ENCODE measurements at places on chromosomes 3 and 15.

DNA sequence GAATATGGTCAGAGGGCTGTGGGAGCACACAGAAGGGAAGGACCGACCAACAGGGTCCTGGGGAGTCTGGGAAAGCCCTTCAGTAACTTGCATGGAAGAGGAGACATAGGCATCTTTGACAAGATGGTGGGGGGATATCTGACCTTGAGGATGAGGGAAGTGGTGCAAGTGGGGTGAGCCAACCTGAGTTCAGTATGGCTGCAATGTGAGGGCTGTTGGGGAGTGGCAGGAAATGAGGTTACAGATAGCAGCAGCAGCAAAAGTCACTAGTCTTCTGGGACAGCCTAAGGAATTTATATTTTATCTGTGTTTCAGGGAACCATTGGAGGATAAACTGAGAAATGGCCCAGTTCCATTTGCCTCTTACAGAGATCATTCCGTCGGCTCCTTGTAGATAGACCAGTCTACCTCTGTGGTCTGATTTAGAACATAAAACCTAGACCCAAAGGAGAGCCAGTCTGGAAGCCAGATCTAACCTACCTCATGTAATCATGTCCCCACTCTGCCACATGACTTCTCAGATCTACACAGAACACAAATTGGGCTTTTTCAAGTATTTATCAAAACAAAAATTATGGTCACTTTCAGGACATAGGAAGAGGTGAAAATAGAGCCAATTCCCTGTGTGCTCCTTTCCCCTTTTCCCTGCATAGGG lies 75.6 kb downstream of the ST6GAL1 start:
- no peak for DNase-seq

- no peak for DNase-seq
Measured at GRCh38 chr3:101099791-101100190, 106.6 kb upstream of the ABI3BP start.

DNA sequence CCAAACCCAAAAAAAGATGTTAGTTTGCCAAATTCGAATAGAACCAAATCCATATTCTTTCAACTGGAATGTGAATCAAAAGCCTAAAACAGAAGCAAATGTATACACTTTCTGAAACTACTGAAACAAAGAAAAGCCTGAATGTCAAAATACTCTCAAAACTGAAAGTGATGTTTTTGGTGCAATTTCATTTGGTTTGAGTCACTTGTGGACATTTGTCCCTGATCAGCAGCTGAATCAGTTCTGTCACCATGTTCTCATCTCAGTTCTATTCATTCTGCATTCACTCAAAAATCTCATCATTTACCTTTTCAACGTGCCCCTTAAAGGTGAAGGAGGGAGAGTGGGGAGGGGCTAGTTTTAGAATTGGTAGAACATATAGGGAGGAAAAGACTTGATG lies 266.8 kb downstream of the ABHD5 start:
- no peak for DNase-seq

DNA sequence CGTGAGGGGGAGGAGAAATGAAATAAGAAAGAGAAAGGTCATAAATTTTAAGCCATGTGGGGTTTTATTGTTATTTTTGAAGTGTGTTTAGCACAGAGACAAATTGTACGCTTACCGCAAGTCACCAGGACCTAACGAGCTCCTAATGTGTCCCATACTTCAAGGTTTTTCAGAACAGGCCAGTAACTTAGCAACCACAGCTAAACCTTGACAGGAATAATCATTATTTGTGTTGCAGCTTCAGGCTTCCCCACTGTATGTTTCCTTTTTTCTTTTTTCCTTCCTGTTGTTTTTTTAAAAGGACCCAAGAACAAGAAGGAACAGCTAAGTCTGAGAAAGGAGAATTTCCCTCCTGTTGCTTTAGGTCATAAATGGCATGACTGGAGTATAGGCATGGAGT lies 160.8 kb downstream of the TUSC7 start:
- no peak for DNase-seq

DNA sequence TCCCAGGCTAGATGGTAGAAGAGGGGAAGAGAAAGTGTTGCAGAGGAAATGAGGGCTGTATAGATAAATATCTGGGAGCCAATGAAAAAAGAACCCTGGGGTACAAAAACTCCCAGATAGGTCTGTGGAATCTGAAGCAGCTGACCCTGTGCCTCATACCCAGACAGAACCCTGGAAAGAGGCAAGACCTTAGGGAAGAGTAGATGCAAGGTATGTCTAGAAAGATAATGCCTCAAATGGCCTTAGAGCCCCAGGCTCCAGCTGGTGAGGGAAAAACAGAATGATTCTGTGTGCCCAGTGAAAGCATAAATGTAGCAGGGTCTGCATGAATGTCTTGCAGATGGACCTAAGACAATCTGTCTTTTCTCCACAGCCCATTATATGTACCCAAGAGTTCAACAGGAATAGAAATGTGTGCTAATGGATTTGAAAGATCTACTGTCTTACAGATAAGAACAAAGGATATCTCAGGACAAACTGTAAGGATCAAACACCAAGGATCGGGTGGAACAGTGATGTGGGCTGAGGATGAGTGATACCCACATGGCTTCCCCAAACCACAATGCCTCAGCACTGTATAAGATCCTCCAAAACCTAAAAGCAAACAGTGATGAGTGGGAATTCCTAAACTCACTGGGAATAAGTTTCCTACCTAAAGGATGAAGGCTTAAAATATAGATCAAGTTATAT lies 58.8 kb downstream of the NCEH1 start:
- DNase-seq = no peak

GRCh38 chr15:44441095-44441501 lies 13.7 kb downstream of the CTDSPL2 start:
- DNase-seq = no peak

- DNase-seq = no peak
Measured at GRCh38 chr3:31704591-31705179, 172.0 kb downstream of the STT3B start.

DNA sequence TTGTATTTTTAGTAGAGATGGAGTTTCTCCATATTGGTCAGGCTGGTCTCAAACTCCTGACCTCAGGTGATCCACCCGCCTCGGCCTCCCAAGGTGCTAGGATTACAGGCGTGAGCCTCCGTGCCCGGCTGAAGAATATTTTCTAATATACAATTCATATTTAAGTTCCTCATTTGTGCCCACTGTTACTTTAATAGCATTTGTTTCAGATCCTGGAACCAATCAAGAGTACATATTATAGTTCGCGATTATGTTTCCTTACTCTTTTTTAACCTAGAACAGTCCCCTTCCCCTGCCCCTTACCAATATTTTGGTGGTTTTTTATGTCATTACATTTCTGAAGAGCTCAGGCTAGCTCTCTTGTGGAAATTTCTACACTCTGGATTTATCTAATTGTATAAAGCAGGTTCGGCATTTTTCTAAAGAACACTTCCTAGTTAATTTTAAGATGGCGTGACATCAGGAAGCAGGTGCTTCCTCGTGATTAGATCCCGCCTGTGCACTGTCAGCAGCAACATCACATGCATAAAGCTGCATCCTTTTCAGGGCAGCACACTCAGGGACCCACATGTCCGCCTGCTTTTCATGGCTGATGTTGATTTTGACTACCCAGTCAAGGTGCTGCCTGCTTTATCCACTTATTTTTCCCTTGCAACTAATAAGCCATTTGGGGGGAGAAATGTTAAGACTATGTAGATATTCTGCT lies 88.7 kb upstream of the EPHB3 start:
- peak; percentile 68 for DNase-seq

DNA sequence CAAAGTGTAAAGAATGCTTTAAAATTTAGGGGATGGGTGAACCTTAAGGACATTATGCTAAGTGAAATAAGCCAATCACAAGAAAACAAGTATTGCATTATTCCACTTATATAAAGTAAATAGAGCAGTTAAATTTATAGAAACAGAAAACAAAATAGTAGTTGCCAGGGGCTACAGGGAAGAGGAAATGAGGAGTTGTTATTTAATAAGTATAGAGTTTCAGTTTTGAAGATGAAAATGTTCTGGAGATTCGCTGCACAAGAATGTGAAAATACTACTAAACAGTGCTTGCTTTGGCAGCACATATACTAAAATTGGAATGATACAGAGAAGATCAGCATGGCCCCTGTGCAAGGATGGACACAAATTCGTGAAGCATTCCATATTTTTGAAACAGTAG lies 32.0 kb downstream of the DNAH12 start:
- no peak for DNase-seq

GRCh38 chr3:198032039-198032936 lies 72.3 kb downstream of the LMLN start:
- DNase-seq = no peak

DNA sequence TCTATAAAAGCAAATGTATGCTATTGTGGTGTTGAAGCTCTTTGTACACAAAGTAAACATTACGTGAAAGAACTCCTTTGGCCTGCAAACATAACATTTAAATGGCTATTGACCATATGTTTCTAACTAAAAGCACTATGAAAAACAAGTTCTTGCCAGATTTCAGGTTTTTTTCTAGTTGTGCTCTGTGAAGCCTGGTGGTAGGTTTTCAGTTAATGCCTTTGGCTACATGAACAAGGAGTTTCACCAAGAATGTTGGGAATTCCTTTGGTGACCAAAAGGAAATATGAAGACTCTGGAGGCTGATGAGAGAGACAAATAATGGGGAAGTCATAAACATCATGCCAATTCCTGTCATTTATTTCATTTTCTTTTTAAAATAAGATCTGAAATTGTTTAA lies 66.0 kb downstream of the RBMS3 start:
- no peak for DNase-seq

GRCh38 chr15:68207176-68207935 lies 2.2 kb upstream of the CALML4 start:
- DNase-seq = no peak

- DNase-seq = no peak
Measured at GRCh38 chr3:134802428-134803050, 7.5 kb downstream of the EPHB1 start.

DNA sequence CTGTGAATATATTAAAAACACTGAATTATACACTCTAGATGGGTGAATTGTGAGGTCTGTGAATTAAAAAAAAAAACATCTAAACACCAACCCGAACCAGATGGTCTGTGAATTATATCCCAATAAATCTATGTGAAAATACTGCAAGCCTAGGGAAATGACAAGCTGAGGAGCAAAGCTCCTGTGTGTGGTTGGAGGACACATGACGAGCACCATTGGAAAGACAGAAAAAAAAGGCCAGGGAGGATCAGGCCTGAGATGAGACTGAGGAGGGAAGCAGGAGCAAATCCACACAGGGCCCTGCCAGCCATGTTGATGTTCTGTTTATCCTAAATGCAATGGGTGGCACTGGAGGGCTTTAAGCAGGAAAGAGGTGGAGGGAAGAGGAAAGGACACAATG lies 200.0 kb downstream of the RORA start:
- no peak for DNase-seq

GRCh38 chr3:46127503-46127902 lies 80.6 kb downstream of the CCR1 start:
- DNase-seq = no peak

DNA sequence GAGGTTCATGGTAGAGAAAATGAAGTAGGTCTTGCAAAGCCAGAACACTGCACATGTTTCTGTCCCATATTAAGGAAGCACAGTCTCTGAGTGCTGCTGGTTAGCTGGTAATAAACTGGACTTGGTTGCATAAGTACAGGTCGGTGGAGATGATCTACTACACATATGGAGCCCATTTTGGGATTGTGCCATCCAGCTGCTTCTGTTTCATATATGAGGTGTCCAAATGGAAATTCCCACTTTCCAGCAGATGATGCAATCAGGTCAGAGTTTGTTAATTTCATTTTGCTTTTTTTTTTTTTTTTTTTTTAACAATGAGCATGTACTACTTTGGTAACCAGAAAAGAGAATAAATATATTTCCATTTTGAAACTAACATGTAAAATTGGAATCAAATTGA lies 122.6 kb downstream of the SATB1 start:
- no peak for DNase-seq

DNA sequence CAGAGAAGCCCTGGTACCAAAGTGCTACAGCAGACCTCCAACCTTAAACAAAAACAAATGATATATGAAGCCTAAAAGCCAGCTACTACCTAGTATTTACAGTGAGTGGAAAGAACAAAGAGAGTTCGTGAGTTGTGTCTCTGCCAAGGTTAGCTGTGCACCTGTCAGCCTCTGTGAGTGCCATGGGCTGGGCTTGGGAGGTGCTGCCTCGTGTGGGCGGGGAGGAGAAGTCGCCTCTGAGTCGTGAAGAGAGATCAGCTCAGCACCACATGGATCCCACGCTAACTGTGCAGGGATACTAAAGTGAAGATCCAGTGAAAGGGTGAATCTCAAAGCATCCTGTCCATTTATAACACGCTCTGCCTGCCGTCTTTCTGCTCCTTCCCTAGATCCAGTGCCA lies 101.9 kb downstream of the CHDH start:
- DNase-seq = no peak

GRCh38 chr3:143120716-143121240 lies 1.2 kb downstream of the CHST2 start:
- DNase-seq = peak; percentile 54

GRCh38 chr15:63231206-63231605 lies 41.8 kb downstream of the RAB8B start:
- DNase-seq = no peak

DNA sequence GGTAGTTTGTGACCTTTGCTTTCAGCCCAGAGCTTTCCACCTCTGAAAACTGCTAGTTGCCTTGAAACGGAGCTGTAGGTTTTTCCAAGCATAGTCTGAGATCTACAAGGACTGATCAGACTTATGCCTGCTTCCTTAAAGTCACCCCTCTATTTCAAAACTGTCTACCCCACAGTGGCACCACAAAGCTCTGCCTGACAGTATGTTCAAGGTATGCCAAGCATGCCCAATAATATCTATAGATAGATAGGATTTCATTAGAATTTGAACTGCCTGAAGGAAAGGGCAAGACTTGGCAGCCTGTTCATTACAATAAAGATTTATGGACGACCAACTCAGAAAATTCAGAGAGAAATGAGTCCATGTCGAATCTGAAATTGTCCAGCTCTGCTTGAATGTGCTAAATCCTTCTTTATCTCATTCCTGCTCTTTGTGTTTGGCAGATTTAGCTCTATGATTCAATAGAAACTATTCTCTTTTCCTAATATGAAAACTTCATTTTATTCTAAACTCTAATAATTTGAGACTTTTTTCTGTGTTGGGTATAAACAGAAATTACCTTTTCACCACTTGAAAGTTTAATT lies 227.6 kb upstream of the TBC1D5 start:
- no peak for DNase-seq

- DNase-seq = no peak
Measured at GRCh38 chr3:127408684-127409420, 121.0 kb upstream of the PRR20G start.

DNA sequence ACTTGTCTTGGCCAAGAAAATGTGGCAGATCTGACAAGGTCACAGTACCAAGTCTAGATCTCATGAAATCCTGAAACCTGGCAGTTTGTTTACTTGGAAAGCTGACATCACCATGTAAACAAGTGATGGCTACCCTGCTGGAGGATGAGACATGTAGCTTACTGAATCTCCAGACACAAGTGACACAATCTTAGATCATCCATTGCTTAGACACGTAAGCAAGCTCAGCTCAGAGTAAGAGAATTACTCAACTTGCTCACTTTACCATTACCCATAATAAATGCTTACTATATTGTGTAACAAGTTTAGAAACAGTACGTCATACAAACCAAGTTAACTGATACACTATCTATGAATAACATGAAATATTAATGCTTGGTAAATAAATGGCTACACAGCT lies 263.8 kb downstream of the TBC1D5 start:
- DNase-seq = no peak

Data from endothelial cell (in vitro differentiated cells).